ENCODE measurements at places on chromosomes 11 and 22.

GRCh38 chr11:115521825-115522224 is 17.6 kb upstream of the CADM1 start:
- DNase-seq = no peak

GRCh38 chr22:44944883-44945601 is 64.8 kb downstream of the PHF21B start:
- no peak for DNase-seq

DNA sequence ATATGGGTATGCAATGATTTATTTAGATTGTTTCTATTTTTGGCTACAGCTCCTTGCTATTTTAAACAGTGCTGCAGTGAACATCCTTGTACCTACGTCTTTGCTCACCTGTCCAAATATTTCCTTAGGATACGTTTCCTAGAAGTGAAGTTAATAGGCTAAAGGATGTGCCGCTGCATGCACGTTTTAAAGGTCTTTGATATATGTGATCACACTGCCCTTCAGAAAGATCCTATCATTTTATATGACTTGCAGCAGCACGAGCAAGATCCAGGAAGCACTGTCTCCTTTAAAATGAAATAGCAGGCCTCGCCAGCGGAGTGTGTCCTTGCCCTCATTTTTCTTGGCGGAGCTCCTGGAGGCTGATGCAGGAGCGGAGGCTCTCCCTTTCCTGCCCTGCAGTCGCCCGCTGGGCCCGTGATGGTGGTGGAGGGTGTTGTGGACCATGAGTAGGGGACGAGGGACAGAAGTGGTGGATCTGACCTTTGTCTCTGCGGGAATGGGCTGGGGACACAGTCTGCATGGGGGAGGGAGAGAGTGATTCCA is 19.4 kb downstream of the RPS6KA4 start:
- no peak for DNase-seq

DNA sequence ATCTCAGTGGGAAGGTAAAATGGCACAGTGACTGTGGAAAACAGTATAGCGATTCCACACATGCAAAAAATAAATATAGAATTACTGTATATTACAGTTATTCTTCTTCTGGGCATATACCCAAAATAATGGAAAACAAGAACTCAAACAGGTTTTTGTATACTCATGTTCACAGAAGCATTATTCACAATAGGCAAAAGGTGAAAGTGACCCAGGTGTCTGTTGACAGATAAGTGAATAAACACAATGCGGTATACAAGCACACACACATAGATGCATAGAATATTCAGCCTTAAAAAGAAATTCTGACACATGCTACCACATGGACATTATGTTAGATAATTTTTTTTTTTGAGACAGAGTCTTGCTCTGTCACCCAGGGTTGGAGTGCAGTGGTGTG is 233.0 kb downstream of the SWAP70 start:
- DNase-seq = no peak

- DNase-seq = no peak
Observed at GRCh38 chr11:94788396-94788795, 20.2 kb downstream of the AMOTL1 start.

- no peak for DNase-seq
Observed at GRCh38 chr11:21634956-21635355, 557.9 kb upstream of the ANO5 start.

DNA sequence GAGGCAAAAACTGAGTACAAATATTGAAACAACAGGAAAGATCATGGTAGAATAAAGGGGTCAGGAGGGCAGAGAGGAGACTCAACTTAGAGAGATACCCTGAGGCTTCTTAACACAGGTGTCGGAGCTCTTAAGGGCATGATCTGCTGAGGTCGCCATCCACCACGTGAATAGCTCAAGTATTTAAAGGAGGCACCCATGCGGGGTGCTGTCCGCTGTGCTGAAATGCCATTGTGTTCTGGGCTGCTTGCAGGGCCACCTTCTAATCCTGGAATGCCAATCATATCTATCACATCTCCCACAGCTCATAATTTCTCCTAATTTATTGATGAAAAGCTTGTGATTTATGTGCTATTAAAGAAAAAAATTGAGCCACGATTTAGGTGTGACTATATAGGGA is 90.2 kb downstream of the SEZ6L start:
- DNase-seq = no peak

- DNase-seq = no peak
Observed at GRCh38 chr11:134532131-134532920, 120.3 kb upstream of the B3GAT1 start.

GRCh38 chr11:65043881-65044501 is 3.0 kb downstream of the SAC3D1 start:
- no peak for DNase-seq

- DNase-seq = no peak
Observed at GRCh38 chr11:45237711-45238315, 48.3 kb downstream of the SYT13 start.

DNA sequence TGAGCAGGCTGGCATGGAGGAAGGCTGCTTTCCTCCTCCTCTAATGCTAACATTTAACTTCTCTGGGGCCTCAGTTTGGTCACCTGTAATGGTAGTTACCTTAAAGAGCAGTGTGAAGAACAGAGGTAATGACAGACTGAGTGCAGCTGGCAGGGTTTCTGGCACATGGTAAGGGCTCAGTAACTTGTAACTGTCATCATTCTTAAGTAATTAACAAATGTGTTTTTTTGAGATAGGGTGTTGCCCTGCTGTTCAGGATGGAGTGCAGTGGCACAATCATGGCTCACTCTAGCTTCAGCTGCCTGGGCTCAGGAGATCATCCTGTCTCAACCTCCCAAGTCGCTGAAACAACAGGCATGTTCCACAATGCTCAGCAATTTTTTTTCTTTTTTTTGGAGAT is 242.0 kb upstream of the SYN3 start:
- no peak for DNase-seq

- DNase-seq = no peak
Observed at GRCh38 chr22:27561286-27561904, 240.2 kb downstream of the MN1 start.

- DNase-seq = no peak
Observed at GRCh38 chr22:23270798-23271596, 90.7 kb downstream of the BCR start.

DNA sequence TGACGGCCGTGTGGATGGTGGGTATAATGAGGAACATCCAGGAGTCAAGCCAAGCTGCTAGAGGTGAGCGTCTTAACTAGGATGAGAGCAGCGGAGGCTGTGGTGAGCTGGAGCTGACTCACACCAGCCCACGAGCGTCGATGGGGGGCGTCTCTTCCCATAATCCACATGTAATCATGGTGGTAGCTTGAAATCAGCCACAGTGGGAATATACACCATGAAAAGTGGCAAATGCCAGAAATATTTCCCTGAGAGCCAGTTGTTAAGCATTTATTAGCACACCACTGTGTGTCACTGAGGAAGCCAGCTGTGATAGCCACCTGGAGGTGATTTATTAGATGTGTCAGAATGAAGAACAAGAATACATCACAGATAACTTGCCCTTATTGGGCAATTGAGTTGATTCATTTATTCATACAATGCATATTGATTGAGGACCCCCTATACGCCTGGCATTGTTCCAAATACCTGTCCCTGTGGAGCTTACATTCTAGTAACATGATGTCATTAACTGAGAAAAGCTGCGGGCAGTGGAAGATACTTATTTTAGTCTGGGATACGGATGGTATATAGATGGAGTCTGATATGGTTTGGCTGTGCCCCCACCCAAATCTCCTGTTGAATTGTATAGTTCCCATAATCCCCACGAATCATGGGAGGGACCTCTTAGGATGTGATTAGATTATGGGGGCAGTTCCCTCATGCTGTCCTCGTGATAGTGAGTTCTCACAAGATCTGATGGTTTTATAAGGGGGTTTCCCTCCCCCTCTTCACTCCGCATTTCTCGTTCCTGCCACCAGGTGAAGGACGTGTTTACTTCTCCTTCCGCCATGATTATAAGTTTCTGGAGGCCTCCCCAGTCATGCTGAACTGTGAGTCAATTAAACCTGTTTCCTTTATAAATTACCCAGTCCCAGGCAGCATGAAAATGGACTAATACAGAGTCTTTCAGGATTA is 473.4 kb downstream of the METTL15 start:
- no peak for DNase-seq

DNA sequence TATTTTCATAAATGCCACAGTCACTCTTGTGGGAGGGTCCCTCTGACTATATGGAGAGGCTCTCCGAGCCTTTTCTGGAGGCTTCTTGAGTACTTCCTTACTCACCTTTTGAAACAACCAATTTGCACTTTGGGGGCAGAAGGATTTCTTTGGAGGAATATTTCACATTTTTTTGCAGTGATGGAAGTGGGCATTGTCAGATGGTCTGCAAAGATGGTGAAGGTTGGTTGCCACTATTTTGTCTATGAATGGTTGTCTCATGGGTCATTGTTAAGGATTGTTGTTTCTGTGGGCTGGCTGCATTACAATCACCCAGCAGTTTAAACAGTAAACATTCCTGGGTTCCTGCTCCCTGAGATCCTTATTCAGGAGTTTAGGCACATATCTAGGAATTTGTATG is 388.2 kb downstream of the TMEM135 start:
- DNase-seq = no peak

- no peak for DNase-seq
Observed at GRCh38 chr11:83976086-83976485, 689.9 kb upstream of the CCDC90B start.

GRCh38 chr22:28773461-28773867 is 969 bp downstream of the CCDC117 start:
- DNase-seq = no peak

DNA sequence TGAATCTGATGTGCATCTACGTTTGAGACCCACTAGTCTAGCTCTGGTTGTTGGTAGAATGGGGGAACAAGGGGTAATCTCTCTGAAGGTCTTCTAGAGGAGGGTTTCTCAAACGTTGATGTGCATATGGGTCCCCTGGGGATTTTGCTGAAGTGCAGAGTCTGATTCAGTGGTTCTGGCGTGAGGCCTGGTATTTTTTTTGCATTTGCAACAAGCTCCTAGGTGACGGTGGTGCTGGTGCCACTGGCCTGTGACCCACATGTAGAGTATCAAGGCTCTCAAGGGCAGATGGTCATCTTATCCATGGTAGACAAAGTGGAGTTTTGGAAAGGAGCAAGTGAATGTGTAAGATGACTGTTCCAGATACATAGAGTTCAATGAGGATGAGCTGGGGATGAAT is 97.1 kb downstream of the CEP164 start:
- DNase-seq = no peak

GRCh38 chr11:34512840-34513681 is 533 bp downstream of the ELF5 start:
- DNase-seq = no peak

DNA sequence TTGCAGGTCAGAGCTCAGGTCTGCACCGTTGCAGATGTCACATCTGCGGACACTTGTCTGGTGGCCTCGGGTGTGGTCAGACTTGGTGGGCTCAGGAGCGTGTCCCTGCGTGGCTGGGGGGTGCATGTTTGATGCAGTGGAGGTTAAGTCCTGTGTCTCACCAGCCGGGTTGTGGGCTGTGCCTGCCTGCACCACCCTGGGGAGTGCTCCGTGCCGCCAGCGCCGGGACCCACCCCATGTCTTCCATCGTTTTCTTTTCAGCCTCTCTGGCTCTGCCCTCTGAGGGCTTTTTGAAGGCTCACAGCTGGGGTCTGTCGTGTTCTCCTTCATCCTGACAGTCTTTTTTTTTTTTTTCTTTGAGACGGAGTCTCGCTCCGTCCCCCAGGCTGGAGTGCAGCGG is 26.0 kb downstream of the PPIL2 start:
- no peak for DNase-seq

DNA sequence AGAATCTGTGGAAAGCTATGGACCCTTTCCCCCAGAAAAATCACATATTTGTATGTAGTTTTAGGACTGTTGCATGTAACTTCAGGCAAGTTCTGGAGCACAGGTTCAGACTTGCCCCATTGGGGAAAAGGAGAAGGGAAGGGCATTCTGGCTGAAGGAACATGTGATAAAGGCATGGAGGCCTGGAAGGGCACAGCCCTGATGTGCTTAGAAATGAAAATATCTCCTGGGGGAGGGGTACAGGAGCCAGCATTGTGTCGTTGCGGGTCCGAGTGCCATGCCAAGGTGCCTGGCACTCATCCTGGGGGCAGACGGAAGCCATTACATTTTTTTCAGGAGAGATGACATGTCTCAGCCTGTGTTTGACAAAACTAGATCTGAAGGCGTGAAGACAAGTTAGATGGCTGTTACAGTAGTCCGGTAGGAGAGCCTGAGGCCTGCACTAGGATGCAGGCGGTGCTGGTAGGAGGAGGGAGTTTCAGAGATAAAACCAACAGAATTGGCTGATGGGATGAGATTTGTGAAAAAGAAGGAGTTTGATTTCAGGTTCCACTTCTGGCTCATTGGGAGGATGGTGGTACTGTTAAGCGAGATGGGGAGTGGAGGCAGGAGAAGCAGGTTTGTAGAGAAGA is 96.9 kb downstream of the TEAD1 start:
- no peak for DNase-seq

DNA sequence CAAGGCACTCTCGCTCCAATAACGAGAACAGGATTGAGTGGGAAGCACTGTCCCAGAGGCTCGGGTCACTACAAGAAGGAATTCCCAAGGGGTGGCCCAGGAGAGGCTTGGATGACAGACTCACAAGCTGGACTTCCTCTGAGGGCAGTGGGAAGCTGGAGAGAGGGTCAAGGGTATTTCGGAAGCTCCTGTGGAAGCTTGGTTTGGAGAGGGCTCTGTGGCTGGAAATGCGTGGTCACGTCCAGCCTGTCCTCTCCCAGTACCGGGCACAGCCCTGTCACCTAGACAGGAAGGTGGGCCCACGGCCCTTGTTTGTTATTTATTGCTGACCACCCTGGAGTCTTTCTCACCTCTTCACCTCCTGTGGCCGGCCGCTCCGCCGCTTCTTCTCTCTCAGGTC is 5.3 kb downstream of the SYNGR1 start:
- no peak for DNase-seq

- no peak for DNase-seq
Observed at GRCh38 chr11:27317751-27318150, 45.3 kb downstream of the CCDC34 start.

DNA sequence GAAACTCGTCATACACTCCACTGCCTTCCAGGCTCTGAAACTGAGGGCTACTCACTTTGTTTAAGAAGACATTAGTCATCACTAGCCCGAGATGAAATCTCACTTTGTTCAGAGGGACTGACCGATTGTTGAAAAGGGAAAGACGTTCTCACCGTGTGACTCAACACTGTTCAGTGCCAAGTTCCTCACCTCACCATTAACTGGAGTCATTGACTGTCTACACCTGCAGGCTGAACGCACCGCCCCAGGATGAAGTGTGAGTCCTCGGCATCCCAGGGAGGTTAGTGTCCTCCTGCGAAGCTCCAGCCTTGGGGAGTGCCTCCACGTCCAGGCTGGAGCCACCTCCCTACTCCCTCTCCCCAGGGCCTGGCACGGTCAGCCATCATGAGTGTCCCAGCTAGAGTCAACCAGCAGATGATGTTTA is 30.4 kb downstream of the FADD start:
- no peak for DNase-seq

DNA sequence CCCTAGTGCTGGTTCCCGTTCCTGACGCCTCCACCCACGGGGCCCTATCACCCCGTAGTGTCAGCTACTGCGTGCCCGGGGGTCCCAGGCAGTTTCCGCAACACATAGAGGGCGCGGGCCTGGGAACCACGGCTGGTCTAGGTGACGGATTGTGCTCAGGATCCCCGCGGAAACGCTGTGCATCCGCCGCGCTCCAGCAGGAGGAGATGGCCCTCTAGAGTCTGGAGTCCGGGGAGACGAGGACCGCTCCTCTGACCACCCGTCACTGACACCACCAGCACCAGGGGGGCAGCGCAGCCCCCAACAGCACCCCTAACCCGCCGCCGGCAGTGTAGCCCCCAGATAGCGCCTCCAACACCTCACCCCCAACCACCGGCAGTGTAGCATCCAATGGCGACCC is 4.4 kb upstream of the RFPL3 start:
- no peak for DNase-seq

- no peak for DNase-seq
Observed at GRCh38 chr22:47629791-47630655, 867.6 kb downstream of the TBC1D22A start.

- DNase-seq = no peak
Observed at GRCh38 chr11:128755564-128755963, 61.7 kb downstream of the FLI1 start.

All from NCI-H2107 (cell line).